ENCODE measurements at places on chromosomes 13 and 19.

- no peak for DNase-seq
Observed at GRCh38 chr13:112697756-112698655, 8.2 kb downstream of the ATP11A start.

- no peak for DNase-seq
Observed at GRCh38 chr19:50723069-50723468, at the start of gene CLEC11A. Gene CLEC11A, plus strand, starts transcription at chr19:50723364. Its CDS starts 162 bp downstream, at chr19:50723526.

DNA sequence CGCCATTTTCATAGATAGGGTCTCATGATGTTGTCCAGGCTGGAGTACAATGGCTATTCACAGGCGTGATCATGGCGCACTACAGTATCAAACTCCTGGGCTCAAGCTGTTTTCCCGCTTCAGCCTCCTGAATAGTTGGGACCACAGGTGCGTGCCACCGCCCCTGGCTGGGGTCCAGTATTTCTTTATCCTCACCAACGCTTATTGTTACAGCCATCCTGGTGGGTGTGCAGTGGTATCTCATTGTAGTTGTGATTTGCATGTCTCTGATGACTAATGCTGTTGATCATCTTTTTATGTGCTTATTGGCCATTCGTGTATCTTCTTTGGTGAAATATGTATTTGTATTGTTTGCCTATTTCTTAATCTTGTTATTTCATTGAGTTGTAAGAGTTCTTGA is 49.0 kb downstream of the SIPA1L3 start:
- no peak for DNase-seq

DNA sequence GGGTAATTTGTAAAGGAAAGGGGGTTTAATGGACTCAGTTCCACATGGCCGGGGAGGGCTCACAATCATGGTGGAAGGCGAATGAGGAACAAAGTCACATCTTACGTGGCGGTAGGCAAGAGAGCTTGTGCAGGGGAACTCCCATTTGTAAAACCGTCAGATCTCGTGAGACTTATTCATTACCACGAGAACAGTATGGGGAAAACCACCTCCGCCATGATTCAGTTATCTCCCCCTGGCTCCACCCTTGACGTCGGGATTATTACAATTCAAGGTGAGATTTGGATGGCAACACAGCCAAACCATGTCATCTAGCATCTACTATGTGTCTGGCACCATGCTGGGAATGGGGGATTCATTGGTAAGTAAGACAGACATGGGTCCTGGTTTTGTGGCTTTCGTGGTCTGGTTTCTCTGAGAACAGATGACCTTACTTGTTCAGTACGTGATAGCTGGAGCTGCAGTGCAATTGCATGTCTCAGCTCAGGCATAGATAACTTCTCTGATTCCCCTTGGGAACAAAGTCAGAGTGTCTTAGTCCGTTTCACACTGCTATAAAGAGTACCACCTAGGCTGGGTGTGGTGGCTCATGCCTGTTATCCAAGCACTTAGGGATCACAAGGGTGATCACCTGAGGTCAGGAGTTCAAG is 8.3 kb downstream of the ZNF554 start:
- DNase-seq: no peak

GRCh38 chr13:51856998-51857397 is 4.8 kb upstream of the CCDC70 start:
- DNase-seq: no peak

DNA sequence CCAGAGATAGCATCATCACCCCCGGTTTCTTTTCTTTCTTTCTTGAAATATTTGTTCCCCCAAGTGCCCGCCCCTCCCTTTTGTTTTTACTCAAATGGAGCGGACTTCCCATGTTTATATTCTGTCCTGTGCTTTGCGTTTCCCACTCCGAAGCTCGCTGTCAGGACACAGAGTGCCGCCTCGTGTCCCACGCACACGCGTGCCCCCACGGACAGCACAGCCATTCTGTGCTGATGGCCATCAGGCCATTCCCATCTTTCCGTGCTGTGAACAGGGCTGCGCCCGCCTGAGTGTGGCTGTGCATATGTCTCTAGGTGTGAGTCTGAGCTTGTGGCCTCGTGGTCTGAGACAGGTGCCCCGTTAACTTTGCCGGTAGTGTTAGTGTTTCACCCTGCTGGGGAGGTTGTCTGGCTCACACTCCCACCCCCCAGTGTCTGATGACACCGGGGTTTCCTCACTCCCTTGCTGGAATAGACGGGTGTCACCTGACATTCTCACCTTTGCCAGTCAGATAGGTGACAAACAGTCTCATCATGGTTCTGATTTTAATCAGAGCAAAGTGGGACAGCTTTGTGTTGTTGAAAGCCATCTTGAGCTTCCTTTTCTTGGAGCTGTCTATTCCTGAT is 6.9 kb downstream of the PAK4 start:
- DNase-seq: no peak

GRCh38 chr13:55000043-55000442 is 1971.4 kb downstream of the OLFM4 start:
- no peak for DNase-seq

DNA sequence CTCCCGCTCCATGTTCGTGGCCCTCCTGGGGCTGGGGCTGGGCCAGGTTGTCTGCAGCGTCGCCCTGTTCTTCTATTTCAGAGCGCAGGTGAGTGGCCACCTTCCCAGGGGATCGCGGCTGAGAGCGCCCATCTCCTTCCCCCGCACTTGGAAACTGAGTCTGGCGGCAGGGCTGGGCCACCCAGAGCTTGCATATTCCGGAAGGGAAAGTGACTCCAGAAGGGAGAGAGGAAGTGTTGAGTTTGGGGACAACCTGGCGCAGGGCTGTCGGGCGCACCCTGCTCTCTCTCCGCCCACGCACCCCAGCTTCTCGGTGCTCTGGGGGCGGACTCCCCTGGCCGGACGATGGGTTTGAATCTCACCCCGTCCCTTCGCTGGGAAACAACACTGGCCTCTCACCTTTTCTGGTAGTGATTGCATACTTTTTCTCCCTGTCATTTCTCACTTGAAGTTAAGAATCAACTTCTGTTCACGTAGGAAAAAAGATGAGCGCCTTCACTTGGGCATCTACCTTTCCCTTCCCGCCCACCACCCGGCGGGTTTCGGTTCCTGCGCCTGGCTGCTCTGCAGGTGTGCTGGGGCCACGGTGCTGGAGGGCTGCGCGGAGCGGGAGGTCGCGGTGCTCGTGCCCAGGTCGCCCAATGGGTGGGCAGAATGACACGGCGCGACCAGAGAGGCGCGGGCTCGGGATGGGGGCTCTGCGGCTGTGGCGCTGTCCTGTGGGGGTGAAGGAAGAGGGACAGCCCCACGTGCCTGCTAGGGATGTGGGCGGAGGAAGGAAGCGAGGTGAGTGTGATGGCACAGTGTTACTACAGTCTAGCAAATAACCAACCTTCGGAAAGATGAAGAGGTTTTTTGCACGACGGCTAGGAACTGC is 721 bp downstream of the TNFSF11 start:
- DNase-seq: no peak

DNA sequence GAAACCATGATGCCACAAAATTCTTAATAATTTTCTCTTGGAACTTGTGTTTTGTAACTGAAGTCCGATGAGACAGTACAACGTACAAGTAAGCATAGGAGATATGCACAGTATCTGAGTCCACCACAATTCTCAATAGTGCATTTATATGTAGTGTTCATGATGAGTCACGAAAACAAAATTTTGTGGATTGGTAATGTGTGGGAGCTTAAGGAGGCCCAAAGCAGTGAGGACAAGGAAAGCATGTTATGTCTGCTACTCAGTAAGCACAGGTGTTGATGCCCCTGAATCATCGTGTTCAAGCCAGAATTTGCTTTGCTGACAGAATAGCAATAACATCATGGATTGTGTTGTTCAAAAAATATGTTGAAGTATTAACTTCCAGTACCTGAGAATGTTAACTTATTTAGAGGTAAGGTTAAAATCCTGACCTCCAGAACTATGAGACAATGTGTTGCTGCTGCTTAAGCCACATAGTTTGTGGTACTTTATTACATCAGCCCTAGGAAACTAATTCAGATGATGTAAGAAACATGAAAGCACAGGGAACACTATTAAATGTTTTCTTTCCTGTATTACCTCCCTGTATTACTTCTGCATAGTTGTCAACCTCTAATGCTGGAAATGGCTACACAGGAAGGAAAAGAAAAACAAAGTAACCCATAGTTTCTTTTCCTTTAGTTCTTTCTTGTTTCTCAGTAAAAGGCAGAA is 201.3 kb downstream of the SLITRK6 start:
- no peak for DNase-seq

DNA sequence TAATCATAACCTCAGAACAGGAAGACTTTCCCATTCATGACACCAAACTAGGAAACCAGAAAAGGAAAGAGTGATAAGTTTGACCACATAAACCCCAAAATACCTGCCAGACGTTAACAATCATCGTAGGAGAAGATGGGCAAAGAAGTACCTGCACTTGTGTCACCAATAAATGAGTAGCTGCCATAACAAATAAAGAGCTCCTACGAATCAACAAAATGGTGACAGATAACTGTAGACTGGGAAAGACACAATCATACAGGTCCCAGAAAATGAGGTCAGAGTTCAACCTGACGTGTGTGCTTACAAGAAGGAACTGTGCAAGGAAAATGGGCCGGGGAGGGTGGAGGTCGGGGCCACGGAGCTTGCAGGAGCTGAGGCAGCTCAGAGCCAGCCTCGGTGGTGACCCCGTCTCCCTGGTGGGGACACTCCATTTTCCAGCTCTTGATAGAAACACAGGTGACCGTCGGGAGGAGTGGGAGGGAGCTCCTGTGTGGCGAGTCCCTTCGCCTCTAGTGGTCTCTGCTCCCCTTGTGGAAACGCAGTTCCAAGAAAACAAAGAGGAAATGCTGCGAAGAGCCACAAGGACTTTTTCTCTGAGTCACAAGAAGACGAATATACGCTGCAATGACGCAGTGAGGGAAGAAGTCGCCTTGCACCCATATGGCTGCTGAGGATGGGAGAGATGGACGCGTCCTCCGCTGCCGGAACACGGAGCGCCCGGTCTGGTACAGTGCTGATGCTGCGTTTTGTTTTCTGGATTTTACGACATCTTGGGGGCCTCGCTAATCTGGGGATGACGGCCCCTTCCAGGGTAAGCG is 9.5 kb downstream of the PIP5K1C start:
- DNase-seq: no peak

DNA sequence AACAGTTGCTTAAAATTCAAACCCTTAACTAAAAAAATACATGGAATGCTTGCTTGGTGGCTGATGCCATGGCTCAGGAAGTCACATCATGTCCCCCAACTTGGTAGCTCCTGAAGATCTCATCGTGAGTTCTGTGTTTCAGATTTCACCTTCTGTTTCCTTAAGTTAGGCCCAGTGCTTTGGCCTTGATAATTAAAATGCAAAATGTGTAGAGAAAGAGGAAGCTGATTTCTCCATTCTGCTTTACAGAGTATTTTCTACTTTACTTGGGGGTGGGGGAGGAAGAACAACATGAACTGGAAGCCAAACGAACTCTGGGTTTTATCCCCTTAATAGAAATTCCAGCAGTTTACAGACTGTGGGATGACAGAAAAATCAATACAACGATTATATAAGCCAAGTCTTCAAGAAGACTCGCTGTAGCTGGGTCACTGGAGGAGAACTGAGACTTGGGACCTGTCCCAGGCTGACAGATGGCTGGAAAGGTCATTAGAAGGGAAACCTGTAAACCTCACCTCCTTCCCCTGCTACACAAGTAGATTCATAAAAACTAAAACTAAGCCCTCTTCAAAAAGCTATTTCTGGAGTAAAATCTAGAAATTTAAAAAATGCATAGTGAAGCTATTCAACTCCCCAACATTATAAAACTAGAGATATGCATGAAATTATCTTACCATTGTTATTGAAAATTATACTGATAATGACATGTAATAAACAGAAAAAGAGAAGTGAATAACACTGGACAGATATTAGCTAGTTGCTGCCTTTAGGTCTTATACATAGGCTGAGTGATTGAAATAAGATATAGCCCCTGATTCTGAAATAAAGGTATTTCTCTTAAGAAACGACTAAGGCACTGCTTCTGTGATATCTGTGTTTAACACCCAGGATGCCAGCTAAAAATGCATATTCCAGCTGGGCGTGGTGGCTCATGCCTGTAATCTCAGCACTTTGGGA is 22.1 kb upstream of the GGACT start:
- DNase-seq: no peak

DNA sequence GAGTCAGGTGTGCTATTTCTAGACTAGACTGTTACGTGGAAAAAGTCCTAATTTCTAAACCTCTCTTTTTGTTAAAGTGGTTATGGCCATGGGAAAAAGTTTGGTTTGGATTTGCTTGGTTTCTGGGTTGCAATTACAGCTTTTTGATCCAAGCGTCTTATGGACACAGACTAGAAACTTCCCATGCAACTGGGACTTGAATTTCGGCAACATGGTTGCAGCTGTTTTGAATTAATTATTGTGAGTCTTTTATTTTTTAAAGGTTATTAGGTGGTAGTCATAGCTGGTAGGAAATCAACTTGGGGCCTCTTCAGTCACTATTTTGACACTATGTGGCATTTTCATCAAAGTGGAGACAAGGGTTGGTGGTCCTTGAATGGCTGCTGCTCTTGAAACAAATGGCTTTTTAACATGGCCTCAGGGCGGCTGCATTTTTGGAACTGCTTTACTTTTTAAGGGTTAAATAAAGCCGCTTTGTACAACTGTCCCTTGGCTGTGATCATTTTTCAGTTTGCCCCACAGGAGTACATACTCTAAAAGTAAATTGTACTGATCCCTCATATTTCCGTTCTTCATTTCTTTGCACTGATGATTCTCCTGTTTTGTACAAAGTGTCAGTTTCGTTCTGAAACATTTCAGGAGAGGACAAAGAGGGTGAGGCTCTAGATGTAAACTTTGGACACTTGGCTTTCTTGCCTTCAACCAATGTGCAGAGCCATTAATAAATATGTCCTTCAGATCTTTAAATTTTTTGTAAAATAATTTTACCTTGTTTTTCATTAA is 15.9 kb downstream of the HNRNPM start:
- DNase-seq: no peak

- no peak for DNase-seq
Observed at GRCh38 chr13:109778102-109778542, 8.3 kb downstream of the IRS2 start.

DNA sequence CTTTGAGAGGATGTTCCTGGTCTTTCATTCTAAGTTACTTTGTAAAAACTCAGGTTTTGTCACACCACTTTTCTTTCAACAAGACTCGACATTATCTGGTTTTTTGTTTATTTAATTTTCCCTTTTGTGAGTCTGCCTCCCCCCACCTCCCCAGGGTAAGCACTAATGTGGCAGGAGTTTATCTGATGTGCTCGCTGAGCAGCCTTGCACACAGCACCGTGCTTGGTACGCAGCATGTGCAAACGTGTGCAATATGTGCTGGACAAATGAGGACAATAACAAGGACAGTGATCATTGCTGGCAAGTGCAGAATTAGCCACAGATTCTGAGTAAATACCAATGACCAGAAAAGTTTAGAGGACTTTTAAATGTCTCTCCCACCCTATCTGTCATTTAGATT is 391.4 kb downstream of the IRS2 start:
- no peak for DNase-seq

GRCh38 chr19:38683393-38684077 is 36.1 kb downstream of the ACTN4 start:
- peak; percentile 66 for DNase-seq

All from non-pigmented ciliary epithelial cell (primary cell).